ENCODE measurements at places on chromosomes 5 and 9.

GRCh38 chr5:76292620-76293322, 110.3 kb upstream of the IQGAP2 start:
- DNase-seq: no peak

DNA sequence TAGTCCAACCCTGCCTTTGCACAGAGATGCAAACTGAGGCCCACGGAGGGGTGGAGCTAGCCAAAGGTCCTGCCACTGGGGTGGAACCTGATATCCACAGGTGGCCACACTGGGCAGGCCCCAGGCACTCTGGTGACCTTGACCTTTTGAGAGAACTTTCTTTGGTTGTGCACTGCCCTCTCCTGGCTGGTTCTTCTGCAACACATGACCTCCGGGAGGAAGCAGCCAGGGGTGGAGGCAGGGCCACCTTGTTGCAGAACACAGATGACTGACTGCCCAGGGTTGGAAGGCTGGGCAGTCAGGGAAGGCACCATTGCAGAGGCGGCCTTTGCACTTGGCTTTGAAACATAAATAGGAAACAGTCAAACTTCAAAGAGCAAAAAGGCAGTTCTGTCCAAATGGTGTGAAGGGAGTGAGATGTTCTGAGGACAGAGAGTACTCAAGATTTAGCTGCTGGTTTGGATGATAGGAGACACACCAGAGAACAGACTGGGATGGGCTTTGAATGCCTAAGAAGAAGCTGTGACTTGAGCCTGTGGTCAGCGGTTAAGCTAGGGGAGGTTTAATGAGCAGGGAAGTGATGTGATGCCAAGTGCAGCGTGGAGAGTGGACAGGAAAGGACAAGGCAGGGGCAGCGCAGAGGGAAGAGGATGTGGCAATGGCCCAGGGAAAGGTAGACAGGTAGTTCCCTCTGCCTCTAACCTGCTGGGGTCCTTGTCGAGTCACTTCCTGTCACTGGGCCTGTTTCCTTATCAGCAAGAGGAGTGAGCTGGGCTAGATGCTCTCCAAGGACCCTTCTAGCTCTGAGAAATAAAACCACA, 6.8 kb upstream of the TCOF1 start:
- DNase-seq: no peak

GRCh38 chr5:154395407-154396106, 50.2 kb upstream of the SAP30L start:
- DNase-seq: no peak

DNA sequence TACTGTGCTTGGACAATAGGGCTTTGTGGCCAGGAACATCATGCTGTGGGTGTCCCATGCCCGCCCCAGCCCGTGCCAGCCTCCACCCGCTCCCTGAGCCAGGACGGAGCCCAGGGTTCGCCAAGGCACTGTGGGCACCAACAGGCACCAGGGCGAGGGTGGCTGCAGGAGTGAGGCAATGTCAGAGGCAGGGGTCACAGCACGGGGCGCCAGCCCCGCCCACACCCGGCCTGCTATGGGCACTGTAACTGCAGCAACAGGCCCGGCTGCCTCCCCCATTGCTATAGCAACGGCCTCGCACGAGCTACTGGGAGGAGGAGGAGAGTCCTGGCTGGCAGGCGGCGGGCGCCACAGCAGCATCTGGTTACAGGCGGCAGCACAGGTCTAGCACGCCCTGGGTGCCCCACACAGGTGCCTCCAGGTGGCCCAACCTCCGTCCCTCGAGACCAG, 2.5 kb downstream of the ABCA2 start:
- no peak for DNase-seq

GRCh38 chr5:21094619-21095018, 1106.6 kb upstream of the CDH18 start:
- DNase-seq: no peak

DNA sequence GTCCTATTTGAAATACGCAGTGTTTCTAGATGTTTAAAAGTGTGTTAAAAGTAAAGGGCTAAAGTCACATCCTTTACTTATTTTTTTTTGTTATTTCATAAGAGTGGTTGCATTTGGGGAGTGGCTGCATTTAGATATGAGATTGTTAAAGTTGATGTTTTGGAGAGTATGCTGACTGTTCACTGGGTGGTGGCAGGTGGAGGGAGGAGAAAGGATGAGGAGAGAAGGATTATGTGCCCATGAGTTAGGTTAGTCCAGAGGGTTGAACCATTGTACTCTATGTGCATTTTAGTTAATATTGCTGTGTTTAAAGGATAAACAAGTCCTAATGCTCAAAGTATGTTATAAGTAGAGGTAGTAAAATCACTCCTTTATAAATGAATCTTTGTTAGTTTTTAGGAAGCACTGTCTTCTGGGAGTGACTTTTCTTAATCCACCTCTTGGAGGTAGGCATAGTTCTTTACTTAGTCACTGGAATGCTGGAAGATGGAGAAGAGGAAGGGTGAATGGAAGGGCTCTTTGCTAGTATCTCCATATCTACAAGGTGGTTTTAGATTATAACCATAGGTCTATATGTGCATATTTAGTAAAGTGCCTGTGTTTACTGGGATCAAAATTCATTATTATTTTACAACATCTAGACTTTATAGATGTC, 332.3 kb downstream of the NPR3 start:
- no peak for DNase-seq

Data from stimulated activated CD8-positive, alpha-beta memory T cell treated with anti-CD3 and anti-CD28 coated beads, Interleukin-4, amount 100 ng/mL, for 1 hour (primary cell).